Stimulated activated CD4-positive, alpha-beta T cell treated with anti-CD3 and anti-CD28 coated beads, Interleukin-4, amount 100 ng/mL, for 48 hours (primary cell): ENCODE measurements at places on chromosomes 1 and 21.

DNA sequence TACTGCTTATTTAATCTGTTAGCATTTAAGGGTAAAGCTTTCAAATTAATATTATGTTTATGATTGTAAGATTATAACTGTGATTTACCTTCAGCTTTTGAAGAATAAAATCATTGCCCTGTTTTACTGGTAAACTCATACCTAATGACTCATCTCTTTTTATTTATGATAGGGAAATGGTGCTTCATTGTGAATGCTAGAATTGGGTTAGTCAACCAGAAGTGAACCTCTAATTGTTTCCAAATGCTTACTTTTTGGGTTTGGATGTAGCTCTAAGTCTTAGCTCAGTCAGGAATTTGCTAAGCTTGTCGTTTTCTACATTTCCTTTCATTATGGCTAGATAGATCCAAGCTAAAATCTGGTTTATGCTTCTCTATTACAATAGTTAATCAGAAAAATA, 59.4 kb downstream of the SLC30A7 start:
- no peak for DNase-seq

DNA sequence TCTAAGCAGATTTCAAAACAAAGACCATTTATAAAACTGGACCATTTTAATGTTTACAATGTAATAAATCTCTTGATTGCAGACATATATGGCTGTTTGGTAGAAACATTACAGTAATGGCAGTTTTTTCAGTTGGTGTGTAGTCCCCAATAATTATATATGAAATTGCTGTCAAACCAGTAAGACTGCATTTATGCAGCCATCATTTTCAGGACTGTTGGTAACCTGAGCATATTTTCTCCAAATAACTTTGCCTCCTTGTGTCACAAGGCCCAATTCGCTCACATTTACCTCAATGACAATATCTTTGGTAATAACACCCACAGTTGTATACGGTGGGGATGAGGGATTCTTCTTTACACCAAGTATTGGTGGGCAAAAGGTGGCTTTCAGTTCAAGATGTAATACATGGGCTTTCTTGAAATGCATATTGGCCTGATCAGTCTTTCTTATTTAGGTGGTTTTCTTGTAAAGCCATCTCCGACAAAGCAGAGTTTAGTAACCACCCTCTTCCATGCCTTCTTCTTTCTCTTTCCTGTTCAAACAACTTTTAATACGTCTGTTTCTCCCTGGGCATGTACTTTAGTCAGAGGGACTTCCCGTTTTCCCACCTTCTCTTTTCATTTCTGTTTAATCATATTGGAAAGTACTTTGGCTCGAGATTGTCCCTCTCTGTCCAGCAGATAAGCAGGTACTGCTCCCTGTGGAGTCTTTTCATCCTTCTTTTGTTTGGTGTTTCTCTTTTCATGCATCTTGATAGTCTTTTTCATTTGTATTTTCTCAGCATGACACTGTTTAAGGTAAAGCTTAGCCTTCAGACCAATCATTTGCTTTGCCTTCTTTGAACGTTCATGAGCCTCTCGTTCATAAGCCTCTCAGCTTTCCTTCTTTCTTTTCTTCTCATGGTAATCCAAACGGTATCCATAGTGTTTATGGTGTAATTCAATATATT, 30.4 kb downstream of the ATP2B4 start:
- no peak for DNase-seq

DNA sequence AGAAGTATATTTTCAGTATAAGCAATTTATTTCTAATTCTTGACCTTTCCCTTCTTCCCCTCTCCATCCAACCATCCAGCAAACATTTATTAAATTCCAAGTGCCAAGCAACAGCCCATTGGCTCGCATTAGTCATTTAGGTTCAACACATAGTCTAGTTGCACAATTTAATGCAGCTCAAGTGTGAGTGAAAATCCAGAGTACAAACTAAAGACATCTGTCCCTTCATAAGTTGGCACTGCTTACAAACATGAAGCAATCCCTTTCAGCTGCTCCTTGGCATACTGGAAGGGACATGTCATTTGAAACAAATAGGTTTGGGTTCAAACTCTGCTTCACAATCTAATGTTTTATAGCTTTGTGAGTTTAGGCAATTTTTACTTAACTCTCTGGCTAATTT, 10.7 kb downstream of the CASQ2 start:
- no peak for DNase-seq

DNA sequence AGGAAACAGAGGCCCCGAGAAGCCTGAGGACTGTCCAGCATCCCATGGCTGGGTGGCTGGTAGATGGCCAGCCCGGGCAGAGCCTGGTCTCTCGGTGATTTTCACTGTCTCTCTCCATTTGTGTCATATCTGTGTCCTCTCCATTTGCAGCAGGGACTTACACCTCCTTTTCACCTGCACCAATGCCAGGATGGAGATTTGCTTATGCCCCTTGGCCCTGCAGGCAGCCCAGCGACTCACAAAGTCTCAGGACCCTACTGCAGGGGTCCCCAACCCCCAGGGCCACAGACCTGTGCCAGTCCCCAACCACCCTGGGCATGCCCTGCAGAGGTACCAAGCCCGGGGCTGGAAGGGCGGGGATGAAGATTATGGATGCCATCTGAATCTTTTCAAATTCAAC, 201.6 kb downstream of the RHOU start:
- no peak for DNase-seq

DNA sequence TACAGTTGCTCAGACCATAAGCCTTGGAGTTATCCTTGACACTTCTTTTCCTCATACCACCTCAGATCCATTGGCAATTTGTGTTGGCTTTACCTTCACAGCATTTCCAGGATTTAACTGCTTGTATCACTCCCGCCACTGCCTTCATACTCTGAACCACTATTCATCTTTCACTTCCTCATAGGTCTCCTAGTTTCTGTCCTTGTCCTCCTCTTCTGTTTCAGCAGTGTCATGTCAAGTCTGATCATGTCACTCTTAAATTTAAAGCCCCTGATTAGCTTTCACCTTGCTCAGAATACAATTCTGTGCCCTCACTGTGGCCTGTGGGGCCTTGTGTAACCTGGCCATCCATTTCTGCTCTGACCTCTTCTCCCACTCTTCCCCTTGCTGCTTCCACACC, 34.7 kb upstream of the C1orf115 start:
- no peak for DNase-seq

DNA sequence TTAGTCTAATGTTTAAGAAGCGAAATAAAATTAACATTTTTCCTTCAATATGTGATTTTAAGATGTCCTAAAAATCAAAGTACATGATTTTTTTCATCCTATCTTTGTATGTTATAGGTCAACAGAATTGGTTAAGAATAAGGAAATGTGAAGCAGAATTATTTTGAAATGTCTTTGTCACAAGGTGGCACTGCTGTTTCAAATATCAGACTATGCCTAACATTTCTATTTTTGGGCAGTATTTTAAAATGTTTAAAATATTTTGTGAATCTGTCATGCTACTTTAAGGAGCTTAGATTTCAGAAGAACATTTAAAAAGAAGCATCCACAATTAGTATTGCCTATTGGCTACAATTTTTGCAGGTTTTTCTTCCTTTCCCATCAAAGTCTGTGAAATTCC, 38.7 kb downstream of the AMY1C start:
- DNase-seq: no peak

- no peak for DNase-seq
These were observed 154.0 kb downstream of the TGFB2 start for GRCh38 chr1:218499011-218499691.

- DNase-seq: no peak
These were observed 51.3 kb downstream of the MAST2 start for GRCh38 chr1:45854724-45855123.

DNA sequence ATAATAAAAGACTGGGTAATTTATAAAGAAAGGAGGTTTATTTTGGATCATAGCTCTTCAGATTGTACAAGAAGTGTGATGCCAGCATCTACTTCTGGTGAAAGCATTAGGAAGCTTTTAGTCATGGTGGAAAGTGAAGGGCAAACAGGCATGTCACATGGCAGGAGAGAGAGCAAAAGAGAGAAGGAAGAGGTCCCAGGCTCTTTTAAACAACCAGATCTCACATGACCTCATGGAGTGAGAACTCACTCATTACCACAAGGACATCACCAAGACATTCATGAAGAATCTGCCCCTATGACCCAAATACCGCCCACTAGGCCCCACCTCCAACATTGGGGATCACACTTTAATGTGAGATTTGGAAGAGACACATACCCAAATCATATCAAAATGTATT, 10.0 kb downstream of the RPTN start:
- no peak for DNase-seq

DNA sequence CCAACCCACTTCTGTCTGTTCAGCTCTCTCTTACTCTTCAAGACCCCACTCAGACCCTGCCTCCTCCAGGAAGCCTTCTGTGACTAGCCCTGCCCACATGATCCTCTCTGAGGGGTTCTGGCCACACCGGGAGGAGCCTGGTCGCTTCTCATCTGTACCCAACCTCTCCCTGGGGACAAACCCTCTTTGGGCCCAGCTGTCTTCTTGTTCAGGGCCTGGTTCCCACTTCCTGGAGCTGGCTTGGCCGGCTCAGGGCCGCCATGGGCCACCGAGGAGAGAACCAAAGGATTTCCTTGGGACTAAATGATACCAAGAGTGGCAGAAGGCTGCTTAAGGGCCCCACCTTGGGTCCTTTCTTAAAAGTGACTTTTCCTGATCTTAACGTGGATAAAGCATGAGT, 124.7 kb upstream of the ZBTB40 start:
- no peak for DNase-seq

DNA sequence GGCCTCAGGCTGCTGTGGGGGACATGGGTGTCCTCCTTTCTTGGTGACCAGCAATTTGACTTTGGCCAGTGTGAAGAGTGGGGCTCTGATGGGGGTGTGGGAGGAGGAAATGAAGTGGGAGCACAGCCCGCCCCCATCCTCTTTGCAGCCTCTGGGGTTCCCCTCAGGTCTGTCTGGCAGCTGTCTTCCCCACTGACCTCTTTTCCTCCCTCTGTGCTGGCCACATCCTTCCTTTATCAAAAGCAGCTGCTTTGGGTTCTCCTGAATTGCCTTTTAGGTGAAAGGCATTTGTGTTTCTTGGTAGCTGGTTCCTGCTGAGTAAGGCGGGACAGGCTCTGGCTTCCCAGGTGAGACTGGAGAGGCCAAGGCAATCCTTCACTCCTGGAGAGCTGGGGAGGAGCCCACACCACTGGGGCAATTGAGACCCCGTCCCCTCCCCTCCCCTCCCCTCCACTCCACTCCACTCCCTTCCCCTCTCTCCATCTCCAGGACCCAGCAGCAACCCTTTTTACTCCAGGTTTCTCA, 24.9 kb downstream of the PCAT6 start:
- DNase-seq: no peak

- no peak for DNase-seq
These were observed 144.2 kb upstream of the POGK start for GRCh38 chr1:166695115-166695514.

- no peak for DNase-seq
These were observed 12.4 kb upstream of the NBPF1 start for GRCh38 chr1:16625497-16626408.

- DNase-seq: no peak
These were observed 16.9 kb downstream of the MATN1 start for GRCh38 chr1:30706528-30706927.

DNA sequence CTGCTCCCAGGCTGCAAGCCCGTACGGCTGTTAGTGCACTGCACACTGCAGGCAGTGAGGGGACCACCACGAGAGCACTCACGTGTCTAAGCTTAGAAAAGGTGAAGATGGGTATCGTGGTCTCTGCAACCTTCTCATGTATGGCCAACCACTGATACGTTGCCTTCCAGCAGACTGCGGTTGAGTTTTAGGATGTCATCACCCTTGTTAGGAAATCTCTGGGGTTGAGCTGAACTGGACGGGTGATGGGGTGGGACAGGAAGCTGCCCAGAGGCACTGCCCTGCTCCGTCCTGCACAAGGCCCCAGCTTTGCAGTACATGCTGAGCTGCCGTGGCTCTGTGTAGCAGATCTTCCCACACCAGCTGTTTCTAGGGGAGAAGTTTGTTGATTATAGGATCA, 43.3 kb downstream of the FAAP20 start:
- no peak for DNase-seq

- no peak for DNase-seq
These were observed 4.8 kb upstream of the RGS16 start for GRCh38 chr1:182608845-182609610.

DNA sequence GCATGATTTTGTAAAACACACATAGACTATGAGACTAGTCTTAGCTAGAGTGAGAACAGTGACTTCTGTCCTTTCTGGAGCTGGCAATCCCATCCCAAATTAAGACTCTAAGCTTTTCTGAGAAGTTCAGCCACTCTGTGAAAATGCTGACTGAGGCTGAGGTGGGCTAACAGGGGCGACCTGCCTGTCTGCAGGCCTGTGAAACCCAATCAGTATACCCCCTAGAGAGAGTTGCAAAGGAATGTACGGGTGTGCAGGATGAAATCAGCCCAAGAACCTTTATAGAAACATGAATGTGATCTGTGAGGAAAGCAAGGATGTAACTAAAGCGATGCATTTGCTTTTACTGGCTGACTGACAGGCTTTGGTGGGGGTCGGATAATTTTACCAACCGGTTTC, 16.0 kb upstream of the TBX15 start:
- no peak for DNase-seq

- no peak for DNase-seq
These were observed 14.1 kb downstream of the RUNX3 start for GRCh38 chr1:24915816-24916602.

DNA sequence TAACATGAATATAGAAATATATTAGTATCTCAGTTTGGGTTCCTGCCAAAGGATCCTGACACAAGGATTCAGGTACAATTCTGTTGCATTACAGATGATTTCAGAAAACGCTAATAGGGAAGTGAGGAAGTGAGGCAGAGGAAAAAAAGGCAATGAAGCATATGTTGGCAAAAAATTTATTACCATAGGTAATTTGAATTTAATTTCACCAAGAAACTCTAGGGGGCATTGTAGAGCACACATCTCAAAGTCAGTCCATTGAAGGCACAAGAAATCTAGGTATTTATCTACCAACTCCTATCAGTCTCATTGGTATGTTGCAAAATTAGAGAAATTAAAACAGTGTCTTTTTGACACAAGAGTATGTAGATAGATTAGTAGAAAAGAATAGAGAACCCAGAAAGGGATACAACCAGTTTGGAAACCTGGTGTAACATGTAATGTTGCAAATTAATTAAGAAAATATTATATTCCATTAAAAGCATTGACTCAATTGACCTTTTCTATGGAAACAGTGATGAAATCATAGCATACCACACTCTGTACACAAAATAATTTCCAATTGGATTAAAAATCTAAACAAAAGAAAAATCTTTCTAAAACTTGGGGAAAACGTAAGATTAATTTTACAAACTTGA, 104.9 kb upstream of the SNX7 start:
- no peak for DNase-seq

- DNase-seq: no peak
These were observed 260.2 kb upstream of the RUNX1 start for GRCh38 chr21:35309316-35309715.
